ENCODE measurements at places on chromosomes 16 and 17. TPM values are rescaled to one million over a fixed set of nuclear protein-coding genes. Genes with fewer than 3 reads are reported as not detected.

DNA sequence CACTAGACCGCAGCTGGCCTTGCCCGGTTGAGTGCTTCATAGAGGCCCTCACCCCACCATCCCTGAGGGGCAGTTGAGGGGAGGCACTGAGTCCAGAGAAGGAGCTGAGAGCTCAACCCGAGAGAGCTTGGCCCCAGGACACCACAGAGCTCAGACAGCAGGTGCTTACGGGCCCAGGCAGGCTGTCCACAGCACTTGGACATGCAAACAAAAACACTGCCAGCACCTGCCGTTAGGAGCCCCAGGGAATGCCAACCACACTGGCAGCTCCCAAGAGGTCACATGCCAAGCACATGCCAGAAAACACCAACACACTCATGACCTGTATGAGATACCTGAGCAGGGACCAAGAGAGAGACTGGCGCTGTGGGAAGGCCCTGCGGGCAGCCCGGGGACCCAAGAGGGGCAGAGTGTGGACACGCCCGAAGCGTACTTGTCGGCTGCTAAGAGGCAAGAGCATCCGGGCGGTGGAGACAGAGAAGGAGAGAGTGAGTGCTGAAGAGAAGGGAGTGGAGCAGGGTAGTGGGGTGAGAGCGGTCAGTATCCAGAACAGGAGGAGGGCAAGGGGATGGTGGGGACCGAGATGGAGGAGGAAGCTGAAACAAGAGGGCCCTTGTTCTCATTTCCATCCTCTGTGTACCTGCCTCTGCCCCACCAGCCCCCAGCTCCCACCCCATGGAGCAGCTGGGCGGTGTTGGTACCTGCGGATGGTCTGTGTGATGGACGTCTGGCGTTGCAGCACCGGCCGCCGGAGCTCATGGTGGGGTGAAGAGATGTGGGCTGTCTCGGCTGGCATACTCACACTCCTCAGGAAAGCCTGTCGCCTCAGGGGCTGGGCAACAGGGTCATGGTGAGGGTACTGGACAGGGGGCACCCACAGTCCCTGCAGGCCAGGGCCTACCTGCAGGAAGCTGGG is 8.2 kb downstream of the RHBDF1 start:
- DNase-seq, result no peak

GRCh38 chr16:1030473-1030901 is 42.1 kb upstream of the SSTR5 start:
- no peak for DNase-seq

GRCh38 chr16:77961814-77962213 is 60.5 kb upstream of the CLEC3A start:
- DNase-seq, result no peak

GRCh38 chr16:56889206-56889605 is 24.2 kb downstream of the SLC12A3 start:
- DNase-seq, result no peak

ZG16 gene
- not detected for total RNA-seq

- no peak for DNase-seq
These were observed 10.4 kb downstream of the HSD11B2 start for GRCh38 chr16:67441271-67441753.

- DNase-seq, result no peak
These were observed 168.4 kb upstream of the TBX2 start for GRCh38 chr17:61230972-61231820.

DNA sequence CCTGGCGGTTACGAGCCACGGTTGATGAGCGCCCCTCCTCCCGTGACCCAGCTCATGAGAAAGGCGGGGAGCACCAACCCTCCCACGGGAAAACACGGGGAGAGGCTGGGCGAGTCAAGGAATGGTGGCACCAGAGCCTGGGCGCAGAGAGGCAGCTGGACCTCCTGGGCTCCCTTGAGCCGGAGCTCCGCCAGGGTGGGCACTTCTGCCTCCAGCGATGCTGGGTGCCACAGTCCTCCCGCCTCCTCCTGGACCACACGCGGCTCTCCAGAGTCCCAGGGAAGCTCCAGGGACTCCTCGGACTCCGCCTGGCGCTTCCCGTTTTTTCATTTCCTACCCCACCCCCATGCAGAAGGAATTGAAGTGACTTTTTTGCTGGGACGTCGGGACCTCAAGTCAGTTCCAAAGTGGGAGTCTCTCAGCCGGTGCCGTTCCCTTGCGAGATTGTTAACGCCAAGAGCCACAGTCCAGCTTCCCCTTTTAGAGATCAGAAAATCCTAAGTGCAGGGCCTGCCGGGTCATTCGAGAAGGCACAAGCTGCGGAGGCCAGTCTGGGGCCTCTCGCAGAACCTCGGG is 6.6 kb upstream of the CBX8 start:
- DNase-seq, result no peak

DNA sequence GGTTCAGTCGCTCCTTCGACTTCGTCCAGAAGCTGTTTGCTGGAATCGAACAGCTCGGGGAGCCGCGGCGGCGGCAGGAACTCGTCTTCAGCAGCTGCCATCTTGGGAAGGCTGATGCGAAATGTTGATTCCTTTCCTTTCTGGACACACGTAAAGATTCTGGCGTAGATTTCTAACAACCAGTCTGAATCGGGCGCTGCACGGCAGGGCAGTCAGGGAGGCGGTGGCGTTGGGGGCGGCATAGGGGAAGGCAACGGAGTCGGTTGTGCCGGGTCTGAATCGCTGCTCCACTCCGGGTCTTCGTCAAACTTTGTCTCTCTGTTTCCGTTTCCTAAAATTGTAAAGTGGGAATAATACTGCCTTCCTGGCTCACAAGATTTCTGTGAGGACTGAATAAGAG is 30.3 kb downstream of the TEX14 start:
- DNase-seq, result no peak

- no peak for DNase-seq
These were observed 80.0 kb downstream of the ATF7IP2 start for GRCh38 chr16:10465821-10466220.

FA2H gene
- total RNA-seq, result 12.4 TPM

- DNase-seq, result no peak
These were observed 27.5 kb downstream of the TMEM238L start for GRCh38 chr17:10776381-10776780.

GRCh38 chr17:75632863-75633485 is at the start of gene SMIM5:
Gene SMIM5, plus strand, starts transcription at chr17:75633434. Its CDS starts 6,768 bp downstream, at chr17:75640202.
- DNase-seq, result peak; percentile 63

- DNase-seq, result no peak
These were observed 1.0 kb upstream of the CCNF start for GRCh38 chr16:2428051-2428783.

DNA sequence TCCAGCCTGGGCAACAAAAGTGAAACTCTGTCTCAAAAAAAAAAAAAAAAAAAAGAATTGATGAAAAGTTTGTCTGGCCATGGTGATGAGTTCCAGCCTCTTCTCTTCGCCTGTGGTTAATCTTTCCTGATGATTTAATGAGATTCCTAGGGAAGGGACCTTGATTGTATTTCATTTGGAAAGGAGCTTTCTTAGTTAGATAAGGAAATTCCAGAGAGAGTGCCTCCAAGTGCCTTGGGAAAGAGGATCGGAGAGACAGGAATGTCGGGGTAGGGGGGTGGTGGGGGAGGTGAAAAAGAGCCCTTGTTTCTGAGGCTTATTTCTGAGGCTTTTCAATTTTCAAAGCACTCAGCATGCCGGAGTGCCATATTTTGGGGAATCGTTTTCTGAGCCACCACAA is 93.2 kb upstream of the SIAH1 start:
- no peak for DNase-seq

DNA sequence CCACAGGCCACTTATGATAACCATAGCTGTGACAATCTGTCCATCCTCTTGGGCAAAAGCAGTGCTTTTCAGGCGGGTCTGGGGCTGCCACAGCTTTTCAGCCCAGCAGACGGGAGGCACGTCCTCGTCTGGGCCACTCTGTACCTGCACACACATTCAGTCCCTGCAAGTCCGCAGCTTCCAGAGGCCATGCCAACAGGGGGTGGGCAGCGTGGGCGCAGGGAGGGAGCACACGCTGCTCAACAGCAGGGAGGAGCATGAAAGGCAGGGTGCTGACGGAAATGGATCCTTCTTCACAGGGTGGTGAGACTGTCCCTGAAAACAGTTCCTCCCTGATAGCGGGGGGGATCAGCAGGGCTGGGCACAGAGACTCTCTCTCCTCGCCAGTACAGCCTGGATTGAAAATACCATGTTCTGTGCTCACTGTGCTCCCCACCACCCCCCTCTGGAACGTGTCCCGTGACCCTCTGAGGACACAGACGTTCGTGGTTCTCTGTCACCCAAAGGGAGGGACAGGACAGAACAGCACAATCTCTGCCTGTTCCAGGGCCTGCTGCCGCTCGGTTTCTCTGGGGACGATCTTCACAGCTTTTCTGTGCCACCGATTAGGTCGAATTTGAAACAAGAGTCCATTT is 41.7 kb downstream of the PEMT start:
- no peak for DNase-seq

FBXW10 gene
- total RNA-seq, result not detected

GGT6 gene
- total RNA-seq, result 0.07 TPM

DNA sequence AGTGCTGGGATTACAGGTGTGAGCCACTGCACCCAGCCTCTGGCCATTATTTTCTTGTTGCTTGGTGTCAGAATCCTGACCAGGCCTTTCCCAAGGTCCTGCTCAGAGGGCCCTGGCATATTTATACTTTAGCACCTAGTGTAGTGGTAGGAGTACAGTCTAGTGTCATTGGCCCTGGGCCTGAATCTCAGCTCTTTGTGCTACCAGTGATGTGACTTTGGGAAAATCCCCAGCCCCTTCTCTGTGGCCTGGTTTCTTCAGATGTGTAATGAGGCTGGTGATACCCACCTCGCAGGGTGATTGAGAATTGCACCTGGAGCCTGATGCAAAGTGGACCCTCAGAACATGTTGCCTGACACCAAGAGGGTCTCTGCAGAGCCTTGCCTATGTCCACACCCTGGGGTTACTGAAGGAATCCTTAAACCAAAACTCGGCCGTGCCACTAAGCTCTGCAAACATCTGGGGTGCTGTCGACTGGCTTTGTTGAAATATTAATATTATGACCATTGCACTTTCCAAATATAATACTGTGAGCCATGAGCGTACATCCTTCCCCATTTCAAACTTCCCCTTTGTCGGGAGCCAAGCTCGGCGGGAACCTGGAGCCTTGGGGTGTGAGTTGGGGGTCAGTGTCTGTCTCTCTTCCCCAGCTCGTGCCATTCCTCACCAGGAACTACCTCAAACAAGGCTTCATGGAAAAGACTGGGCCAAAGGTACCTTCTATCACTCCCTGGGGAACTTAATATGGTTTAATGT is 18.0 kb upstream of the RNF135 start:
- DNase-seq, result no peak

- no peak for DNase-seq
These were observed 23.0 kb downstream of the RHBDL3 start for GRCh38 chr17:32288615-32289014.

KCNH4 gene
- total RNA-seq, result not detected

- DNase-seq, result peak; percentile 75
These were observed 181.9 kb downstream of the SNX29 start for GRCh38 chr16:12158428-12158827.

DNA sequence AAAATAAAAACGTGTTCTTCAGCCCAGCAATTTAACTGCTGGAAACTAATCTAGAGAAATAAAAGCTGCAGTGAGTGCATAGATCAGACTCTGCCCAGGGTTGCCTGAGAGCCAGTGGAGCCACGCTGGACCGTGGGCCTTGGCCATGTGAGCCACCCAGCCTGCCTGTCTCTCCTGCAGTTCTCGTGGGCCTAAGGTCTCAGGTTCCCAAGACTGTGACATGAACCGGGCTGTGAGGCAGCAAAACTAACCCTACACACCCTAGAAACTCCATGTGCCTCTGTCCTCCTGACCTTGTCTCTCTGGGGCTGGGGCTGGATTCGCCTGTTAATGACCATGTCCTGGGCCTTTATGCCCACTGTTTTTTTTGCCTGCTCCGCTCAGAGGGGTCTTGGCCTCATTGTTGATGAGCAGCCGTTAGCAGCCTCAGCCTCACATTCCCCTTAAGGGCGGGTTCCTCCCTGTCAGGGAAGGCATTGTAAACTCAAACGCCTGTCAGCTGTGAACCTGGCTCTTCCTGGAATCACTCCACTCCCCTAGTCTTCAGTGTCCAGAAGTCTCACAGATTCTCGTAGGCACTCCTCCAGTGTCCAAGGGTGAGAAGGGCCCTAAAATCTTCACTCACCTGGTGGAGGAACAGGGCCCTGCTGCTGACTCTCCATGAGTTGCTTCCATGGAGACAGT is 16.9 kb downstream of the C16orf90 start:
- DNase-seq, result no peak

- no peak for DNase-seq
These were observed 31.2 kb downstream of the TOM1L2 start for GRCh38 chr17:17941015-17941414.

GRCh38 chr16:82886146-82886545 is 259.4 kb downstream of the CDH13 start:
- no peak for DNase-seq

- no peak for DNase-seq
These were observed 139.0 kb downstream of the SNX11 start for GRCh38 chr17:48246612-48247011.

GRCh38 chr17:48095611-48096010 is 5.7 kb downstream of the CBX1 start:
- DNase-seq, result no peak

ATP1B2 gene
- not detected for total RNA-seq

DNA sequence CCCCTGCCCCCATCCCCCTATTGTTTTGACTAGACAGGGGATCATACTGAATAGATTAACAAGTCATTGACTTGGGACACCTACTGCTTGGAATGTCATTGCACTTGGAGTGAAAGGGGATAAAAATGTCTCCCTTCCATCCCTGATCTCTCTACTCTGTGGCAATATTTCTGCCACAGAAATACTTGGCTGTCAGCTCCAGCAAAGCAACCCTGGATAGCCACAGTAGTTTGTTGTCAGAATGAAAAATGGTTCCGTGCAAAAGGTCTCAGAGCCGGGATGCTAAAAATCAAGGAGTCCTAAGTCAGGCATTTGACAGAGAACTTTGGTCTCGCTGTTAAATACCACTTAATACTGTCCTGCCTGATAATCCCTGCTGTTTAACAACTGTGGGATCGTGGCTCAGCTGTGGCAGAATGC is 722.0 kb upstream of the SOX9 start:
- no peak for DNase-seq

DNA sequence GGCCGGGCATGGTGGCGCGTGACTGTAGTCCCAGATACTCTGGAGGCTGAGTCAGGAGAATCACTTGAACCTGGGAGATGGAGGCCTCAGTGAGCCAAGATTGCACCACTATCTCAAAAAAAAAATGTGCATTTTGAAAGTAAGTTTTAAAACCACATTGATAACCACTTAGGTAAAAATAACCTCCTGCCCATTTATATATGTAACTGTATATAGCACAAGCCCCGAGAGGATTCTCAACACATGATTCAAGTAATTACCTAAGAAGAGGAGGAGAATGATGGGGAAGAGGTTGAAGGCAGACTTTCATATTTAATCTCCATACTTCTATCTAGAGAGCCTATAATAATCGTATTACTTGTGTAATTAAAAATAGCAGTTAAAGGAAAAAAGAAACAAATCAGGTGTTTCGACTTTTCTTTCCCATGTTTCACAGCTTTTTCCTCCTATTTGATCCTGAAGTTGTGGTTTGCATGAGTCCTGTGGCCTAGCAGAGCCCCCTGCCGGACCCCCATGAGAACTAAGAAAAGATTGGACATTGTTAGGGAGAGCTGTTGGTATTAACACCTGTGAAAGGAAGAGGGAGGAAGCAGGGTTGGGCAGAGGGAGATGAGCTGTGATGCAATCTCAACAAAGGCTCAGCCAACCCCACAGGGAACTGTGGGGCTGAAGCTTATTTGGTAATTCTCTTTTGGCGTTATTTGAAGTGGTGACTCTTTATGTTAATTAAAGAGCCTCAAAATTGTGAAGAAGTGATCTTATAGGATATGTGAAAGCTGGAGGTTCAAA is 22.1 kb downstream of the PMFBP1 start:
- DNase-seq, result no peak

SPATA33 gene
- total RNA-seq, result 6.6 TPM

CENPT gene
- total RNA-seq, result 30.3 TPM

NPIPB6 gene
- not detected for total RNA-seq

Data from kidney epithelial cell (primary cell).